ENCODE measurements at places on chromosomes 11 and 22.

GRCh38 chr11:119438599-119438998 is 15.6 kb upstream of the THY1 start:
- no peak for DNase-seq

DNA sequence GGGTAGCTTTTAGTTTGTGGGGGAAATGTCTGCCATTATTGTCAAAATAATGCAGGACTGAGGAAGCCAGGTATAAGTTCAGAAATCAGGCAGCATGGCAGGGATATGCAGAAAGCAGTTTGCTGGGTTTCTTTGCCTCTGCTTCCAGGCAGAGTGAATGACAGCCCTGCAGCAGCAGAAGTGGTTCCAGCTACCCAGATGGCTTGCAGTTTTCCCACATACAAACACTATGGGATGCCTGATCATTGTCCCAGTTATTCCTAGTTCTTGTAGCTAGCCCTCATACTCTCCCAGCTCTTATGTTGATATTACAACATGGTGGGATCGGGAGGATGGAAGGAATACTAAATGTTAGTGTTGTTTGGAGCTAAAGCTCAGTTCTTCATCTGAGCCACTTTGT is 2.8 kb upstream of the DIXDC1 start:
- no peak for DNase-seq

GRCh38 chr22:27667121-27667843 is 134.3 kb downstream of the MN1 start:
- DNase-seq, result peak; percentile 69

- DNase-seq, result no peak
Observed at GRCh38 chr11:95143106-95143681, 53.5 kb downstream of the ENDOD1 start.

DNA sequence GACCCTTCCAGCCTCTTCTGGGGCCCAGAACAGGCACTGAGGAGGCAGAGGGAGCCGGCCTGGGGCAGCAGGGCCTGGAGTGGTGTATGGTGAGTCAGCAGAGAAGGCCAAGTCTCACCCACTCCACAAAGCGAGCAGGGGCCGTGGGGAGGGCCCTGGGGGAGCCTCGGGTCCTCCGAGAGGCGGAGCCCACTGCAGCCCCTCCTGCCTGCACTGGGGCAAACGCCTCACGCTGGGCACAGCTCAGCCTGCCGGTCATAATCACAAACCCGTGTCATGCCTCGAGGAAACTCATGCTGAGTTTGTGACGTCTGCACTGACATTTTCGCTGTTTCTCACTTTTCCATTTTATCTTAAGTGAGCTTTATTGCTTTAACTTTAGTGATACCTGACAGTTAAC is 38.4 kb downstream of the TOLLIP start:
- DNase-seq, result no peak

DNA sequence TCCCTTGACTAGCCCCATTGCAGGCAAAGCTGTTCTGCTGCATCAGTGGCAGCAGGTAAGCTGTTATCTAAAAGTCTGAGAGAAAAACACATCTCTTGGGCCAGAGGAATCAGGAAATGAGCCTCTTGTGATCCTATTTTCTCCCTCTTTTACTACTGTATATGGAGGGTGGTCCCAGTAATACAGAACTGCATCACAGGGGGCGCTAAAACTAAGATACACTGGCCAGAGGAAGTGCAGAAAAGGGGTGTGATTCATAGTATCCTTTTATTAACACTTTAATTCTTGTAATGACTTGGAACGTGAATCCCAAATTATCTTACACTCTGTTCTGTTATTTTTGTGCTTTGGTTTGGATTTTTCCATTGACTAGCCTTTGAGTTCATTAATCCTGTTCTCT is 8.8 kb upstream of the MED17 start:
- no peak for DNase-seq

DNA sequence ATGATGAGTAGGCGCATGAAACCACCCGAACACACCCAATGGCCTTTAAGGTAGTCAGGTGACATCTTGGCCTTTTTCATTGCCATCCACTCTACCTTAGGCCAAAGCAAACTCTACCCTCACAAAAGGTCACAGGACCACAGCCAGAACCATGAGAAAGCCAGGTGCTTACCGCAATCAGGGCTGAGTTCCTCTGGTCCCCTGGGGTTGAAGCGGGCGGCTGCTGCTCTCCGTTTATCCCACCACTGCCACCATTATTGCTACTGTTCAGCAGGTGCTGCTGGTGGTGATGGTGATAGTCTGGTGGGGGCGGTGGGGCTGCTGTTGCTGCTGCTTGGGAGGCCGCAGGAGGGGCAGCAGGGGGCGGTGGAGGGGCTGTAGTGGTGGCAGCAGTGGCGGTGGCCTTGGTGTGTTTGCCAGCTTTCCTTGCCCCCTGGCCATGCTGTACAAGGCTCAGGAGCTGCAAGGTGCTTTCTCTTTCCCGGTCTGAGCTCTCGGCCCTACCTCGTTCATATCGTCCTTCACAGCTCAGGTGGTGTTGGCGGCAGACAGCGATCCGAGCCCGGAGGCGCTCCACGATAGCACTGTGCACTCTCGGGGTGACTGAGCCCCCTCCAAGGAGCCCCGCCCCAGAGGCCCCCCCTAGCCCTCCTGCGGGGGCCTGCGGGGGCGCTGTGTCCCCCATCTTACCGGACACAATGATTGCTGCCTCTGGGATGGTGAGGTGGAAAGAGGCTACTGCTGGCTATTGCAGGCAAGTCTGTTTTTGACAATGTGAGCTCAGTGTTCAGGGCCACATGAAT is 1.6 kb downstream of the MAML2 start:
- DNase-seq, result no peak

- no peak for DNase-seq
Observed at GRCh38 chr11:79139900-79140299, 300.9 kb downstream of the TENM4 start.

DNA sequence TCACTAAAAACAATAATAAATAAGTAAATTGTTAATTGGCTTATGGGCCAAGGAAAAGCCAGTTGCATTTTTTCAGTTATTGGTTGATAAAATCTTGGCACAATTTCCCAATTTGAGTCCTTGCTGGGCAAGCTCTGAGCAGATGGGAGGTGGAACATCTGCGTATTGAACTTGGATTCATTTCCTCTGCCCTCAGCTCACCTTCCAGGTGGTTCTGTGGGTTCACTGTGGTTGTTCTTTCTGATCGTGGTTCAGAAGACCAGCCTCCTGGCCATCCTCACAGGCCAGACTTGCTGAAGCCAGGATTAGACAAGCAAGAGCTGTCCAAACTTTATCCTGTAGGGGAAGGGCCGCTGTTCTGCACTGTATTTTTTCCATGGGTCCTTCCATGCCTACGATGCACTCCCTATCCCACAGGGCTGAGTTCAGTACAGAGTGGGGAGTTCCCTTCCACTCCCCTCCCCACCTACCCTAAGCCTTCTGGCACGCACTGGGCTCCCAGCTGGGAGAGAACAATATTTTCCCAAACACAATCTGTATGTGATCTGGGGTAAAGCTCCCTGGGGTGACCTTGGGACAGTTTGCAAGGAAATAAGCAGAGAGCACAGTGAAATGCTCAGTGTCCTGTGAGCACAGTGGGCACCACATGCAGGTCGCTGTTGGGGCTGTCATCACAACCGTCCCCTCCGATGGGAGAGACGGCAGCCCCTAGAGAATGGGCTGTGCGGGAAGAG is 43.5 kb upstream of the TP53I11 start:
- DNase-seq, result no peak

- DNase-seq, result no peak
Observed at GRCh38 chr11:70024036-70024772, 53.9 kb upstream of the ANO1 start.

- no peak for DNase-seq
Observed at GRCh38 chr11:104529906-104530305, 366.0 kb upstream of the PDGFD start.

- DNase-seq, result no peak
Observed at GRCh38 chr11:57251491-57252104, 14.5 kb upstream of the APLNR start.

DNA sequence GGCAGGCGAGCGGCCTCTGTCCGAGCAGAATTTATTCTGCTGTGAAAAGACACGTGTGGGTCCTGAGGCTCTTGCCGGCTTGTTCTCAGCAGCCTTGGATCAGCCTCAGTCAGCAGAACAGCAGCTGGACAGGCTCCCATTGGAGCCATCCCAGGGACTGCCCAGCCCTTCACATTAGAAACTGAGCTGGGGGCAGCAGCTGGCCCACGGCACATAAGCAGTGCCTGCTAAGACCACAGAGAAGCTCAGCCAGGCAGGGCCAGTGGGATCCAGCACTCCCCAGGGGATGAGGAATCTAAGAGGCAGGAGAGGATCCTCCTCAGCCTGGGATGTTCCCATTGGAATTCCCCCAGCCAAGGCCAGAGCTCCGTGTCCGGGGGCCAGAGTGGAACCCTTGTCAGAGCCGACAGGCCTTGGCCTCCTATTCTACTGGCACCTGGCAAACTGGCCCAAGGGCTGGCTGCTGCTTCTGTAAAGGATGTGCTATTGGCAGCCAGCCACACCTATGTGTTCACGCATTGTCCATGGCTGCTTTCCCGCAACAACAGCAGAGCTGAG is 18.2 kb downstream of the RTN4R start:
- no peak for DNase-seq

DNA sequence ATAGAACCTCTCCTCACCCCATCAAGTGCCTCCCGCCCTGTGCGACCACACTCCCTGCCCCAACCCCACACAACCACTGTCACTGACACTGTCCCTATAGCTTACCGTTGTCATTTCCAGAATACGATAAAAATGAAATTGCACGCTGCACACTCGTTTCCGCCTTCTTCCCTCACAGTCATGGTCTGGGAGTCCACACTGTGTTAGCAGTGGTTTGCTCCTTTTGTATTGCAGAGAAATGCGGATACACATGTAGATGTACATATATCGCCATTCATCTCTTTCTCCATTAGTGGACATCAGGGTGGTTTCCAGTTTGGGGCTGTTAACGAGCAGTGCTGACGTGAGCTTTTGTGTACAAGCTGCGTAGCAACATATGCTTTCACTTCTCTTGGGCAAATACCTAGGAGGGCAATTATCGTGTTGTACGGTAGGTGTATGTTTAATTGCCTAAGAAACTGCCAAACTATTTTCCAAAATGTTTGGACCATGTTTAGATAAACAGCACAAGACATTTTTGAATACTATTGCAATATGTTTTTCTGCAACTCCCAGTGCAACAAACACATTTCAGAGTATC is 59.2 kb upstream of the CD5 start:
- DNase-seq, result no peak

DNA sequence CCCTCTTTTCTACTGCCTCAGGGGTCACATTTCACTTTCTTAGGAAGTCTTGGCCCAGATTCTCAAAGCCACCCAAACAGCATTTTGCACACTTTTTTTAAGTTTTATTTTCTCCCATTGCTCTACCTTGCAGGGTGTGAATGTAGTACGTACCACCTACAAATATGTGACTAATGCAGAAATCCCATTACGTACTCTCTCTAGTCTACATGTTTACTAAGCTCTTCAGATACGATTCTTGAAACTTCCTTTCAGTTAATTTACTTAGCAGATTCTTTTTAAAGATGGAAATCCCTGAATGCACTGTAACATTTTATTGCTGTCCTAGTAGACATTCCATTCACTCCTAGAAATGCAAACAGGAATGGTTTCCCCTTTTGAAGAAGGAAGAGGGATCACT is 61.3 kb downstream of the LRRC4C start:
- no peak for DNase-seq

DNA sequence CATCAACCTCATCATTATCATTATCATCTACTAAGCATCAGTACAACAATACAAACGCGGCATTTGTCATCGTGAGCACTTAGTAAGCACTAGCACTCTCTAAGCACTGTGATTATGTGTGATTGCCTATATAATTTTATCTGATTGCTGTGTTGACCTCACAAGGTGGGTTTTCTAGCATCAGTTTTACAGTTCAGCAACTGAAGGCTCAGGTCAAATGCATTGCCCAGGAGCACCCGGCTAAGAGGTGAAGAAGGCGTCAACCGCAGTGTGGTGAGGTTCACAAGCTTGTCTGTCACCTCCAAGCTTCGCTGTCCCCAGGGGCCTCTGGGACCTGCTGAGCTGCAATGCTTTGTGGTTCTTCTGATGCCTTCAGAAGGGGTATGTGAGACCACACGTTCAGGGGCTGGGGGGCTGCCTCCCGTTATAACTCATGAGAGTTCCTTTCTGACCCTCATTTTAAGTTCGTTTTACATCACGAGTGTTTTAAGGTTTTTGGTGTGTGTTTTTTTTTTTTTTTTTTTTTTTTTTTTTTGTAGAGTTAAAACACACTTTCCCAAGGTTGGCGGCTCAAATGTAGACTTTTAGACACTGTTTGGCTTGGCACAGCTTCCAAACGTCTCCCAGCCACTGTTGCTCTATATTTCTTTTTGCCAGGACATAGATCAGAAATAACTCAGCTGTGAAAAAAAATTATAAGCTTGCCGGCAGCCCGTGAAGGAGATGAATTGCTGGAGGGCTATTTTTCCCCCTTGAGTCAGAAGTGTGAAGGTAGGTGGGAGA is 33.8 kb upstream of the SCUBE1 start:
- DNase-seq, result no peak

DNA sequence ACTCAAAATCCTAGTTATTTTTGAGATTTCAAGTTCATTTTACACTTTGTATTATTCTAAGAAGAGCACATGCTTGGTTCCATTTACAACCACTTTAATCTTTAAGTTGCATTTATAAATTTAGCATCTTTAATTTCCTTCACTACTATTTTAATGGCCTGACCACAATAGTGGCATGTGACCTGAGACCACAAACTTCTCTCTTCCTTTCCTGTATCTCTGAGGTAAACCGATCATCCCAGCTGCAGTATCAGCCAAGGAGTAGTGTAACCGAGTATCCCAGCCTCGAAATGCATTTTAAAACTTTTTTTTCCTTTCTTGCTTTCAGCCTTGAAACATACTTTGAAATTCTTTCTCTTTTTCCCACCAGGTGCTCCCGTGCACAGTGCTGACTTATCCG is 28.7 kb upstream of the CBX6 start:
- no peak for DNase-seq

DNA sequence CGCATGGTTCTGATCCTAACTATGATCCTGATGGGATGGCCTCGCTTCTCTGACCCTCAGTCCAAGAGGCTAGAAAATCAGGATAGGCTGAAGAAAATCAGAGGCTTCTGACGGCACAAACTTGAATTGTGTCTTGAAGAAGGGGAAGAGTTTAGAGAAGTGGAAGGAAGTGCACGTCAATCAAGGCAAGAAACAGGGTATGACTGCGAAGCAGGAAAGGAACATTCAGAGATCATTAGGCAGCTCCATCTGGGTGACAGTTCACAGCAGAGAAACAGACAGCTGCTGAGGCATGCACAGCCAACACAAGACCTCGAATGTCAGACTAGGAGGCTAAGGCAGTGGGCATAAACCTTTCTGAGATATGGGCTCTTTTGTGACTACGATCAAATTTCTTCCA is 29.3 kb downstream of the CLPB start:
- no peak for DNase-seq
